ENCODE measurements at places on chromosomes 3 and 15.

GRCh38 chr3:56422316-56422715 is 46.0 kb downstream of the ERC2 start:
- no peak for DNase-seq

DNA sequence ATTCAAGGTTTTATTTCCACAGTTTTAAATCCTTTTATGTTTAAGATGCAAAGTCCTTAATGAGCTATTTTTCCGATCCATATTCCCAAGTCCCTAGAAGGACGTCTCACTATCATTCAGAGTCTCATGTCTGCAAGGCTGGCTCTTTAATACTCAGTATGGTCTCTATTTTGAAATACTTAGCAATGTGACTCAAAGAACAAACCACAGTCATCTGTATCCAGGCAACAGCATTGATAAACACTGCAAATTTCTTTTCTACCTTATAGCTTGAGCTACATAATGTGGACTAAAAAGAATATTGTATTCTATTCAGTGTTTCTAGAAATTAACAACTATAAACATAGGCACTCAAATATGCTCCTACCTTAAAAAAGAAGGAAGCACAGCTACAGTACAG is 588.3 kb upstream of the NAALADL2 start:
- DNase-seq, result no peak

GRCh38 chr3:58398669-58399333 is 34.8 kb downstream of the PDHB start:
- no peak for DNase-seq

DNA sequence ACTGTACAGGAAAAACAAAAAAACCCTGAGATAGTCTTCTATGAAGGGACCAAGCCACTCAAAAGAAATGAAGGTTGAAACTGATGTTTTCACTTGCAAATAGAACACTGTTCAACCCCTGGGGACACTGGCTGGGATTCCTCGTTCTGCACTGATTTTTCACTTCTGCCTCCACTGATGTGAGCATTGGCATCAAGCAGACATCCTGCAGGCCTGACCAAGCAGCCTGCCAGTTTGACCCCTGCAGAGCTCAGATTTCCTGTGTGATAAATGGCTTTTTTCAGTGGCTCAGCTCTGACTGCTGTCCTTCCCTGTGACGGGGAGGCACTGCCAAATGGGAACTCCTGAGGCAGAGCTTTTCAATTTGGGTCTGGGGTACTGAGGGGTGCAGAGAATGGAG is 50.0 kb downstream of the RASGRP1 start:
- DNase-seq, result no peak

DNA sequence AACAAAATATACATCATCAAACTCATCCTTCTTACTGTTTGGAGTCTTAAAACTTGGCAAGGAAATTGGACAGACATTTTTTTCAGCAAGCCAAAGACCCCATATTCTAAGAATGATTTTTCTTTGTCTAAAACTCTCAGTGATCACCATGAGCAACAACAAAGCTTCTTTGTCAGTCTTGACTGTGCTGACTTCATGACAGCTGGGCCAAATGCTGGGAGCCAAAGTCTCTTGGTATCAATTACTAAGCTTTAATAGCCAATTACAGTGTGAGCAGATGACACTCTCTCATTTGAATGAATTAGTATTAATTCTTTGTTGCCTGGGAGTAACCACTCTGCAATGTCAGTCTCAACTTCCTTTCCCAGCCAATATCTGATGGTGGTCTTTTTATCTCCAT is 48.1 kb upstream of the GK5 start:
- DNase-seq, result no peak

DNA sequence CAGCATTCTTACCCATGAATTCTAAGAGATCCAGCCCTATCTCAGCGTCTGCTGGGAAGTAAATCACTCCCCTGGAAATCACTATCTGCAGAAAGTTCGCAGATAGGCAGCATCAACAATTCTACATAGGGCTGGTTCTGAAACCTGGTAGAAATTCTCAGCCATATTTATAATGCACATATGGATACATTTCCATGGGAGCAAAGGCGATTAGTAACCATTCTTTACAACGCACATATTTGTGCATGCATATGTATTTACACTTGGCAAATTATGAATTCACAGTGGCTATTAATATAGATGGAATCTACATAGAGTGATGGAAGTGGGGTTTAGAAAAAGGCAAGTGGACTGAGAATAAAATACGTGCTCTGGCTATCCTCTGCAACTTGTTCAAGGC is 128.0 kb upstream of the FOXB1 start:
- DNase-seq, result no peak

DNA sequence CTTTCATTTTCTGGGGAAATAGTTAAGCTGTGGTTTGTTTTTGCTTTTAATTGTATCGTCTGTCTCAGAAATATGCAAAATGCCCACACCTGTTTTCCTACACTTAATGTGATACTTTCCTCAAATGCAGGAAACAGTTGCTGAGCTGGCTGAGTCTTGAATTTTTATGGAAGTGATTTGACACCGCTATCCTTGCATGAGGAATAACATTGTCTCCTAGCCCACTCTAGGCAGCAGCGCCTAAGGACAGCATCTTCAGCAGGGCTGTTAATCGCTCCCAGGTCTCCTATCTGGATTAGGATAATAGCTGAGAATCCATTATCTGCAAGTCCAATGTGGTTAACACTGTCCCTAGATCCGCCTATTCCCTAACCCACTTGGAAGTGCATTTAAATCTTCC is 132.6 kb upstream of the NR2E3 start:
- no peak for DNase-seq

DNA sequence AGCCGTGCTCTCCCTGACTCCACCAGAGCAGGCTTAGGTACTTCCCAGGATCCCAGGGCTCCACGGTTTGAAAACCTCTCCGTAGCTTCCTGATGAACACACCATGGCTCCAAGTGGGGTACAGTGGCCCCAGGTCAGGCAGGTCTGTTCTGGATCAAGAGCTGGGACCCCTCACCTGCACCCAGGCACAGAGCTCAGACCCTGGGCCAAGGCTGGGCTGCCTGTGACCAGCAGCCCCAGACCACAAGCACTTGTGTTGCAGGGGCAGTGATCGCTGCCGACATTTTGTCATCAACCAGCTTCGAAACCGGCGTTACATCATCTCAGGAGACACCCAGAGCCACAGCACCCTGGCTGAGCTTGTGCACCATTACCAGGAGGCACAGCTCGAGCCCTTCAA is 5.3 kb downstream of the SH2D7 start:
- DNase-seq, result no peak

- DNase-seq, result no peak
Measured at GRCh38 chr3:190780524-190780923, 82.0 kb downstream of the GMNC start.

GRCh38 chr15:73965094-73965757 is 26.9 kb downstream of the STOML1 start:
- DNase-seq, result no peak

GRCh38 chr15:99321468-99321867 is 70.2 kb downstream of the LRRC28 start:
- DNase-seq, result no peak

DNA sequence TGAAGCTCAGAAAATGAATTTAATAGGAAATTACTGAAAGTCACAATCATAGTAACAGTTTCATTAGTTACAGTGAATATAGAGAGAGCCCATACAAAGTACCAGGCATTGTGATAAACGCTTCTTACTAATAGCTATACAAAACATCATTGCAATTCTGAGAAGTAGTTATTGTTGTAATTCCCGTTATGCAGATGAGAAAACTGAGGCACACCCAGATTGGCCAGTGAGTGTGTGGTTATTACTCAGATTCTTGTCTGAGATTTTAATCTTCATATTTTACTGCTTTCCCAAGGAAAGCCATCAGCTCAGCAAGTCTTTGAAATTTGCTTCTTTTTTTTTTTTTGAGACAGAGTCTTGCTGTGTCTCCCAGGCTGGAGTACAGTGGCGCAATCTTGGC is 14.3 kb downstream of the FLNB start:
- DNase-seq, result no peak

- no peak for DNase-seq
Measured at GRCh38 chr3:194615226-194615625, 18.0 kb downstream of the TMEM44 start.

DNA sequence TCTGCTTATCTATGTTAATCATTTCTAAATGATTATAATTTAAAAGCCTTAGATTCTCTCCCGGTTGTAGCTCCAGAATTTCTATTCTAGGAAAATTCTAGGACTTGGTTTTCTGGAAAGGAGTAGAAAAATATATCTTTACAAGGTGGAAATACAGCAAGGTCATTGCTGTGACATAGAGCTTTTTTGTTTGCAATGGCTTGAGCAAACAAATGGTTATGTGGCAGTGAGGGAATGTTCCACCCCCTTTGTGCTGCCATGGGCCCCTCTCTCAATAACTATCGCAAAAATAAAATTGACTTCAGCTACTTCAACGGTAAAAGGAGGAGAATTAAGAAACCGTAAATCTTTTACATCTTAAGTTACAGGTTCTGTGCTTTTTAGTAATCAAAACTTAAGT is 517.1 kb downstream of the EPHA3 start:
- no peak for DNase-seq

GRCh38 chr15:63178034-63178433 is 11.4 kb upstream of the RAB8B start:
- DNase-seq, result no peak

DNA sequence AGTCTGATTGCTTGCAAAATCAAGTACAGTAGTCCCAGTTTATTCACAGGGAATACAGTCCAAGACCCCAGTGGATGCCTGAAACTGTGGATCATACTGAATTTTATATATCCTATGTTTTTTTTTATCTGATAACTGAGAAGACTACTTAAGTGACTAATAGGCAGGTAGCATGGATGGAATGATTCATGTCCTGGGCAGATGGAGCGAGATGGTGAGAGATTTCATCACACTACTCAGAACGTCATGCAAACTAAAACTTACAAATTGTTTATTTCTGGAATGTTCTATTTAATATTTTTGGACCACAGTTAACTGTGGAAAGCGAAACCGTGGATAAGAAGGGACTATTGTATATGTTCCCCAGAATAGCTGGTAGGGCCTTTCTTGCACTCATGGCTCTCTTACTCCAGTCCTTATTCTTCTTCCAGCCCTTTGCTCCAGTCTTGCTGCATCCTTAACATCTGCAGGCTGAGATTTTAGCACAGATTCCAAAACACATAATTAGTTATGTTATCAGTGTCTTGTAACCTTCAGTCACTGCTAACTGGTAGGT is 290.0 kb downstream of the ADAMTSL3 start:
- no peak for DNase-seq

- DNase-seq, result no peak
Measured at GRCh38 chr3:191282251-191283185, 46.7 kb upstream of the CCDC50 start.

GRCh38 chr15:50144341-50145120 is 25.5 kb upstream of the ATP8B4 start:
- no peak for DNase-seq

DNA sequence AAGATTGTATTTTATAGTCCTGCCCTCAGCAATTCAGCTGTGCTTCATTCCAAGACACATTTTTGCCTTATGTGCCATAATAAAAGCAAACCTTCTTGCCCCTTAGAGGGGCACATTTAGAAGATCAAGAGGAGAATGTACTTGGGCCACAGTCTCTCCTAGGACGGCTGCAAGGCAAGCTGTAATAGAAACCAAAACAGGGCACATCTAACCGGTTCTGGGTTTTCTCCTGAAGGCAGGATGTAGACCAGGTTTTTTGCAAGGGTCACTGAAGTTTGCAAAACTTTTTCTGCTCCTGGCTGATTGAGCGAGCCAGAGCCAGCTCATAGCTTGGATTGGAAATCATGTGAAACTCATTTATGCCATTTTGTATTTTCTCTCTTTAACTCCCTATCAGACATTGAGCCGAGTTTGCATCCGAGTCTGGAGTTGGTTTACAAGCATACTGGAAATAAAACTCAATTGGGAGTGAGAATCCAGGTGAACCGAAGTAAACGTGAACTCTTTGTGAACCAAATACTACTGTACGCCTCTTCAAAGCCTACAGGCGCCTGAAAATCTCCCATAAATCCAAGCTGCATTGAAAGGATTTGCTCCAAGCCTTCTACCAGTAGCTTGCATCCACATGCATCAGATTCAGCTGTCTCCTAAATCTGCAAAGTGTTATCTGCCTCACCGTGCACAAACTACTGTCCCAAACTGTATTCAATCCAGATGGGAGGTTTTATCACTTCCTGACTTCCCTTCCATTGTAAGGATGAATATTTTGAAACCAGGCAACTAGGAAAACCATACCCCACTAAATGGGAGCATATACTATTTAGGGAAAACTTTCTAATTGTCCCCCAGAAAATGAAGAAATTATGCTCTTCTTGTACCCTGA is 60.9 kb upstream of the TSC22D2 start:
- DNase-seq, result no peak

DNA sequence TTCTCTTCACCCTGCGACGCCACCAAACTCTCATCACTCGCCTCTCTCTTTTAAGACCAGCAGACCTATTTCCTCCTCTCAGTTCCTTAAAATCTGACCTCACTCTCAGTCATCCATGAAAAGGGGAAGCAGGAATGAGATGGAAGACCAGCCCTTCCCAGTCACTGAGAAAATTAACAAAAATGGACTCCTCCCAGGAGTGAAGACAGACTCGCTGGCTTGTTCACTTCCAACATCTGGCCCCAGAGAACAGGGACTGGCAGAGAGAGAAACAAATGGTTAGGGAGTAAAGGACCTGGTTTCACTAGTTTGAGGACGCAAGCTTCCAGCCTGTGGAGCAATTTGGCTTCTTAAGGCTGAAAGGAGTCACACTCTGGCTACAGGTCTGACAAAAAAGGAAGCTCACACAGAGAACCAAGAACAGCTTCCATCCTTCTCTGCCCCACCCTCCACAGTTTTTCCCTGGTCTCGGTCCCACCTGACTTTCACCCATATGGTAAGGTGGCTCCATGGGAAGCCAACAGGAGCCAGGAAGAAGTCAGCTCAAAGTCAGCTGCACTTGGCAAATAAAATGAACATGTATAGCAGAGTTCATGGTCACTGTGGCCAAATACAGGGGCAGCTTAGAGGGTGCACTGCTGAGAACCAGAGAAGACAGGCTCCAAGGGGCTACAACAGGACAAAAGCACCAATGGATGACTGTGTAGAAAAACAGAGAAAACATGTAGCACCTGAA is 57.2 kb downstream of the ITGB5 start:
- no peak for DNase-seq

Measured in NCI-H774 (cell line).